ENCODE measurements at places on chromosomes 5 and 9.

- no peak for DNase-seq
Observed at GRCh38 chr5:139050432-139050831, 147.7 kb downstream of the SIL1 start.

- DNase-seq, result no peak
Observed at GRCh38 chr9:23220171-23220570, 605.9 kb downstream of the ELAVL2 start.

DNA sequence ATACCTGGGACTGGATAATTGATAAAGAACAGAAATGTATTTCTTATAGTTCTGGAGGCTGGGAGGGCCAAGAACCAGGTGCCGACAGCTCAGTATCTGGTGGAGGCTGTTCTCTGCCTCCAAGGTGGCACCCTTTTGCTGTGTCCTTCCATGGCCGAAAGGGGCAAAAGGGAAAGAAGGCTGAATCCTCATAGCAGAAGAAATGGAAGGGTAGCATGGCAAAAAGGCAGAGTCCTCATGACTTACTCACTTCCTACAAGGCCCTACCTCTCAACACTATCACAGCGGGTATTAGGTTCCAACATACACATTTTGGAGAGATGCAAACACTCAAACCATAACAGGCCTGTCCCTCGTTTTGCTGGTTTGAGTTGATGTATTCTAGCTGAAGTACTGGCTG, 25.1 kb upstream of the MED10 start:
- no peak for DNase-seq

GRCh38 chr5:162217037-162217436, 149.5 kb downstream of the GABRG2 start:
- DNase-seq, result no peak

- DNase-seq, result no peak
Observed at GRCh38 chr5:72817671-72818266, 1.3 kb downstream of the TNPO1 start.

GRCh38 chr9:20331095-20331685, 291.1 kb downstream of the MLLT3 start:
- DNase-seq, result no peak

DNA sequence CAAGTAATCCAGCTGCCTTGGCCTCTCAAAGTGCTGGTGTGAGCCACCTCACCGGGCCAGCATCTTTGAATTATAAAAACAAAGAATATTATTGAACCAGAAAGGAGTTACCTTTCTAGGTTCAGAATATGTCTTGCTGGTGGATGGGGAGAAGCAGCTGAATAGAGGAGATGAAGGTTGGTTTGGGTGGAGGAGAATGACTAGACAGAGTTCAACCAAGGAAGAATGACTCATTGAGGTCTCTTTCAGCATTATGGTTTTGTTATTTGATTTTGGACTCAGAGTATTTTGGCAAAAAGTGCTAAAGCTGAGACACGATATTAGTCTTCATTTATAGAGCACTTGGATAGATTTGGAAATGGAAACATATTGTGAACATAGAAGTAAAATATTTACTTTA, 75.2 kb upstream of the MPDZ start:
- peak; percentile 52 for DNase-seq

- DNase-seq, result peak; percentile 45
Observed at GRCh38 chr9:84852617-84853301, 183.2 kb downstream of the NTRK2 start.

DNA sequence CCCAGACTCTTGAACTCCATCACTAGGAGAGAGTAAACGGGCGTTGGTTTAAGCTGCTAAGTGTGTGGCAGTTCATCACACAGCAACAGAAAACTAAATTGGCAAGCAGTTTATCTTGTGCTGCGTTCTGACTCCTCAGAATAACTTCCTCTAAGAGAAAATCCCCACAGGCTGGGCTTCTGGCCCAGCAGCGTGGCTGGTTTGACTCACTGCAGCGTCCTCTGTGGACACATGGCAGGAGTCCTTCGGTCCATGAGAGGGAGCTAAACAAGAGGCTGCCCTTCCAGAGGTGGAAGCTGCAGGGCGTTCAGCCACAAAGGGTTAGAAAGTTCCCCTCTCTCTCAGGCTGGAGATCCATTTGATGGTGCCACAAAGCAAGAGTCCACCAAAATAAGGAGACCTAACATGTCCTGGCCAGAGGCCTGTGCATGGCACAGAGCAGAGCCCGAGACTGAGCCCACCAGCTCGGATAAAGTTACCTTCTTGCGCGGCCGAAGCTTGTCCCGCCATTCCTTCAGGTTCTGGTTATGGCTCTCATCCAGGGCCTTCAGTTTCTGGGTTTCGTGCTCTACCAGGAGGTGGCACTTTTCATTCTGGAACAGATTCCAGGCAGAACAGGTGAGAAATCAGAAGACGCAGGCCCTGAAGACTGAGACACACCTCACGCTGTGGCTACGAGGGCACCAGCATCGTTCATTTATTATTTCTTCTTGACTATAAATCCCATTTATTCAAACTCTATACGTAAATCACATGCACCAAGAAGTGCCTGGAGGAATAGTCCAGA, 46.2 kb upstream of the FBXW11 start:
- peak; percentile 49 for DNase-seq

DNA sequence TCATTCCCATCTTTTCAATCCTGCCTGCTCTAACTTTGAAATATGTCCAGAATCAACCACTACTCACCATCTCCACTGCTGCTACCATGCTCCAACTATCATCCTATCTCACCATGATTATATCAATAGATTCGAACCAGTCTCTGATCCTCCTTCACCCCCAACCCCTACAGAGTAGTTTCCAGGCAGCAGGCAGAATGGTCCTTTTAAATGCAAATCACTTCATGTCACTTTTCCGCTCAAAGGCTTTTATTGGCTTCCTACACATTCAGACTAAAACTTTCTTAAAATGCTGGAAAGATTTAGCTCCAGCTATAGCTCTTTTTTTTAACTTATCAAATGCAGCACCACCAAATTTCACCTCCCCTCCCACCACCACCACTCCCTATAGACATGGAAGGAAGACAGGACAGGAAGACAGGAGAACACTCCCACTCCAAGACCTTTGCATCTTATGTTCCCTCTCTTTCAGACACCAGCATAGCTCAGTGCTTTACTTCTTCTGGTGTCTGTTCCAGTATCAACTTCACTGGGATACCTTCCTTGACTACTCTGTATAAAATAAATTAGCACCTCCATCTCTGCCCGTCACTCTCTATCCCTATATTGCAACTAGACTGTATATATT, 9.9 kb upstream of the PPP2R2B start:
- DNase-seq, result no peak

- no peak for DNase-seq
Observed at GRCh38 chr9:116626762-116627161, 60.3 kb upstream of the TRIM32 start.

GRCh38 chr5:125338440-125339174, 592.2 kb upstream of the ZNF608 start:
- DNase-seq, result no peak

GRCh38 chr9:83749706-83750105, 41.9 kb upstream of the UBQLN1 start:
- no peak for DNase-seq

DNA sequence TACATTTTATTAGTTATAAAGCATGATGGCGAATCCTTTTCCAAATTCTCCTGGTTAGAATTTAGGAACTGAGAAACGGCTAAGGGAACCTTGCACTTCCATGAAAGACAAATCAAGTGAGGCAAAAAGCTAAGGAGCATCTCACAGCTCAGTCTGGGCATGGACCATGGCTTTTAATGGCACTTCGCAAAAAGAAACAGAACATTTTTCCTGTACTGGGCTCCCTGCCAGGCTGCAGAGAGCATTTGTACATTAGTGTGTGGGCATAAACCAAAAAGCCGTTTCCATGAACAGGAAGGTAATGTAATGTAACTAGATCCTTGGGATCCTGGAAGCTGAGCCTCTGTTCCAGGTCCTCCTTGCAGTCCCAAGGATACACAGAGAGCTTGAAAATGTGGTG, 354.2 kb downstream of the MRPS30 start:
- DNase-seq, result no peak

DNA sequence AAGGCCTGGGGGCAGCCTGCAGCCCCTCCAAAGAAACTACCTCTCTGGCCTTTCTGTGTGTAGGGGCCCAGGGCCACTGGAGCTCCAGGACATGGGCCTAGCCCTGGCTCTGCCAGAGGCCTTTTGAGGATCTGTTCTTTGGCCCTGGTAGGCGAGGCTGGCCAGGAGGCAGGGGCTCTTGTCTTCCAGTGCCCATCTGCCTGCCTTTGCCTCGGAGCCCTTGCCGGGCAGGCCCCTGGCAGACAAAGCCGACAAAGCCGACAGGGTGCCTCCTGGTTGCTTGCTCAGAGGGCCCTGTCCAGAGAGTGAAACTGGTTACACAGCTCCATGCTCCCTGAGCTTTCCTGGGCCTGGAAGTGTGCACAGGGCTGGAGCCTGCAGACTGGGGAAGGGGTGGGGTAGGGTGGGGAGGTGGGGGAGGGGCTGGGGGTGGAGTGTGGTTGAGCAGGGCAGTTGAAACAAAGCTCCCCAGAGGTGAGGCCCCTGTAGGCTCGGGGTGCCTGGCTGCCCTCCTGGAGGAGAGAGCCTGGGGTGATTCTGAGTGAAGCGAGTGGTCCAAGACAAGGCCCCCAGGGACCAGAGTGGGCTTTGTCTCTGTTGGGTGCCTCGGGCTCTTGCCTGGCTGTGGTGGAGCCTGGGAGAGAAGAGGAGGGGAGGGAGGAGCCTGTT, 29.3 kb downstream of the PTPA start:
- peak; percentile 54 for DNase-seq

DNA sequence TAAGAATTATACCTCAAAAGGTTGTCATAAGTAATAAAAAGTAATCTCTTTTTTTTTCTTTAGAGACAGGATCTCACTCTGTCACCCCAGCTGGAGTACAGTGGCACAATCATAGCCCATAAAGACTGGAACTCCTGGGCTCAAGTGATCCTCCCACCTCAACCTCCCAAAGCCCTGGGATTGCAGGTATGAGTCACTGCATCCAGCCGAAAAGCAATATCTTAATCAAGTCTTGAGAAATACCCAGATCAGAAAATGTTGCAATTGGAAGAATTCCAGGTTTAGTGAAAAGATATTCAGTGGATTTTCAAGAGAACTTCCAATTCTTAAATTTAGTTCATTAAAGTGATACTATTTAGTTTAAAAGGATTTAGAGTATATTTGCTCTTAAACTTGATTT, 40.9 kb upstream of the IDNK start:
- DNase-seq, result peak; percentile 46

All from AG10803 (cell line).